Stromal cell of bone marrow (primary cell): ENCODE measurements at places on chromosomes 16 and 17.
A peak's percentile ranks its signal among the peaks of the same experiment; 100 is the strongest.

DNA sequence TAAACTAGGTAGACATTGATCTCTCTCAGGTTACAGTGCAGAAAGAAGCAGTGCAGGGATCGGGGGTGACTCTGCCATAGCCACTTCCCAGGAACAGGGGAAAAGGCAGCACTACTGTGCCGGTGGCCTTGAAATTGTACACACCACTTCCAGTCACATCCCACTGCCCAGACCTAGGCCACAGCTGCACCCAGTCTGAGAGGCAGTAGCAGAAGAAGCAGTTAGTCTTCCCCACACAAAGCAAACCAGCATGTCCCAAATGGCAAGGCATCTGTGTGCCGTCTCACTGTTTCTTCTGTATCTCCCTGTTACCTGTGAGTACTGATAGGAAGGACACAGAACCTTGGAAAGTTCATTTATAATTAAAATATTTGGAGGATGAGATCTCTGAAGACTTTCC is 47.0 kb downstream of the TMC6 start:
- no peak for DNase-seq

- no peak for DNase-seq
Observed at GRCh38 chr17:2084766-2085647, 30.1 kb downstream of the HIC1 start.

DNA sequence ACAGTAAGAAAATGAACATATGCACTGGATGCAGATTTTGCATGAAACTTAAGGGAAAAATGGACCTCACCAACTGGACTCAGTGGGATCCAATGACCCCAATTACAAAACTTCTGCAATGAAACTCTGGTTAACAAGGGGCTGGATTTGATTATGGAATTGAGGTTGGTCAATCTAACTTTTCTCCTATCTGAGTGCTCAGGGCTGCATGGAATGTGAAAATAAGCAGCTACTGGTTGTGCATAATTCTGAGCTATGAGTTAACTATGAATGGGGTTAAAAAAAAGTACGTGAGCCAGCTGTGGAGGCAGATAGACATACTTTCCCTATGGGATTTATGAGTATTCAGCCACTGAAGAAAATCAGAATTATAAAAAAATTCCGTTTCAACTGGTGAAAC is 9.2 kb downstream of the FAM20A start:
- DNase-seq: no peak

- DNase-seq: no peak
Observed at GRCh38 chr17:73007407-73007806, 85.1 kb downstream of the SLC39A11 start.

- DNase-seq: no peak
Observed at GRCh38 chr16:48384520-48385252, 527 bp downstream of the SIAH1 start.

GRCh38 chr16:800834-801511 is 439 bp upstream of the GNG13 start:
- DNase-seq: no peak

- DNase-seq: no peak
Observed at GRCh38 chr16:74466872-74467271, 45.6 kb upstream of the CLEC18B start.

DNA sequence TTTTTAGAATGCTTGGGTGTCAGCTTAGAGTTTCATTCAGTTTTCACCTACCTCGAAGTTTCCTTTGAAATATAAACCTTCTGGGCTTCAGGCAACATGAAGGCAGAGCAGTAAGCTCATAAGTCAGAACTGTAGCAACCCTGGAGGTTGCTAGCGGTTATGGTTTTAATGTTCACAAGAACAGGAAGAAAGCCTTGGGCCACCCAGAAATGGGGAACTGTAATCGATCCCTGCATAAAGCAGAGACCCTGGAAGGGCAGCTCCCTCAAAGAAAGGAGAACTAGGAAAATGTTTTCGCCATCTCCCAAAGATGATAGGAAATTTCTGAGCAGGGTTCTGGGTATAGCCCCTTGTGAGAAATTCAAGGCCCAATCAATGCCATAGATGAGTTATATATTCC is 47.8 kb upstream of the RASL10B start:
- DNase-seq: no peak

- DNase-seq: peak; percentile 38
Observed at GRCh38 chr17:71068408-71068750, 899.0 kb downstream of the KCNJ2 start.

- no peak for DNase-seq
Observed at GRCh38 chr17:1375615-1376014, 24.4 kb downstream of the YWHAE start.

DNA sequence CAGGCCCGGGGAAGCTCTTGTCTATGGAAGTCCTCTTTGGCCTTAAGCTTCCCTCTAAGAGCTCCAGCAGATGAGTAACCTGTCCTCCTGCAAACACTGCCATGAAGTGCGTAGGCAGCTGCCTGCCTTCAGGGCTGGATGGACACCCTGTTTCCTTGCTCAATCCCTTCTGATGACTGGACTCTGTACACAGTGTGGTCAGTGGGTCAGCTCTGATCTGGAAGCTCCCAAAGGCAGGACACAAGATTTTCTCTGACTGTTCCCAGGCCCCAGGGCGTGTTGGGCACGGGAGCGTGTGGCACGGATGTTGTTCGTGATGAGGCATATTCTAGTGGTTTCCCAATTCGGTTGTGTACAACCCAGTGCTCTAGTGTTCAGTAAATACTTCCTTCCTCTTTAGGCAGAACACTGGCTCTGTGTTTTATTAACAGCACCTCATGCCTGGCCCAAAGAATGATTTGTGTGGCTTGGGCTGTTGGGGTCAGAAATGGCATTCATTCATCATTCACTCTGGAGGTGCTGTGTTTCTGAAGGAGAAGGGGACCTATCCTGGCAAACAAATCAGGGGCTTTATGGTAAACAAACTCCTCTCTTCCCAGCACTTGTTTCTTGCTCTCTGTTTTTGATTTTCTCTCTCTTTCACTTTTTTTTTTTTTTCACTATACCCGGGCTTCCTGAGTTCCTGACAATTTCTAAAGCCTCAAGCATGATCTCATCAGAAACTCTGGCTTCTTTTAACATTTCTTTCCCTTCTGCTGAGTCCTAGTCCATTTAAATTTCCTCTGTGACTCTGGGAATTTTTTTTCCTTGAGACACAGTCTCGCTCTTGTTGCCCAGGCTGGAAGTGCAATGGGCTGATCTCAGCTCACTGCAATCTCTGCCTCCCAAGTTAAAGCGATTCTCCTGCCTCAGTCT is 12.0 kb upstream of the RNF157 start:
- DNase-seq: peak; percentile 87

DNA sequence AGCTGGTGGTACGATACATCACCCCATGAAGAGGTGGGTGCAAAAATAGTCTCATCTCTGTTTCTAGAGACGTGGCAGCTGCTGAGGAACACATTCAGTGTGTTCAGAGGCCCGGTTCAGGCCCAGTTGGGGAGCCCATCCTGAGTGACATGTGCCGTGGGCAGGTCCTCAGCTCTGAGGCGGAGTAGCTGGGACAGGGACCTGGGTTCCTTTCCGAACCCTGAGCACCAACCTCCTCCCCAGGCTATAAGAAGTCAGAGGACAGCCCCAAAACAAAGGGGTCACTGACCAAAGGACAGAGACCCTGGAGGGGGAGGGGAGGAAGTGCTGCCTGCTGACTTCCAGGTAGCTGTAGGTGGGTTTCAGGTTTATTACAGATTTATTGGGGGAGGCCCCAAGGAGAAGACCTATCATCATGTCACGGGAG is 5.1 kb downstream of the LDHD start:
- DNase-seq: no peak

- no peak for DNase-seq
Observed at GRCh38 chr16:49931916-49932315, 76.0 kb upstream of the ZNF423 start.

GRCh38 chr16:81841722-81842121 is 62.6 kb downstream of the PLCG2 start:
- DNase-seq: no peak

DNA sequence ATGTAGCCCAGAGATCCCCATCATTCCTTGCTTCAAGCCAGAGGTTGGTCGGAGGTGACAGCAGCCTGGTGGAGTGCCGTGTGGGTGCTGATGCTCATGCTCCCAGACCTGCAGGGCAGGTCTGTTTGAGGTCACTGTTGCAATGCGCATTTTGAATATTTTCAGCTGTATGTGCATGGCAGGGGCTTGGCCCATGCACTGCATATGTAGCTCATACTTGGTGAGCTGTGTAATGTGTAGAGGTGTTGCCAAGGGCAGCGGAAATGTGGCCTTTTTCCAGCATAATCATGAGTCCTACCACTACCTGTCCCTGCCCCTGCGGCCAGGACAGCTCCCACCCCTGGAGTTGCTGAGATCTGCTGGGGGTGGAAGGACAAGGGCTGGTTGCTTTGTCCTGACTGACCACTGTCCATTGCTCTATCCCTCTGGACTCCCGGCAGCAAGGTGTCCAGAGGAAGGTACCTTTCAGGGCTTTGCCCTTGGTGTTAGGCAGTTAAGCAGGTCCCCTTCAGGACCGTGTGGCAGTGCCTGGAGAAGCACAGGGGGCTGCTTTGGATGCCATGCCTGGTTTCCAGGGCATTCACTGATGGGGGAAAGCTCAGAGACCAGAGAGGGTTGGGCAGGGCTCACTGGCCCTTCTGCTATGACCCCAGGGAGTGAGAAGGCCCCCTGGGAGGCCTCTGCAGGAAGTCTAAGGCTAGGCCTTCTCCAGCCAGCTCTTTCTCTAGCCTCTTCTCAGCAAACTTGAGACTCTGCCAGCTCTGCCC is 215.2 kb downstream of the NTN1 start:
- no peak for DNase-seq

- no peak for DNase-seq
Observed at GRCh38 chr16:78851266-78851665, 749.3 kb downstream of the MAF start.

GRCh38 chr16:81723098-81723723 is 55.9 kb upstream of the PLCG2 start:
- peak; percentile 62 for DNase-seq

DNA sequence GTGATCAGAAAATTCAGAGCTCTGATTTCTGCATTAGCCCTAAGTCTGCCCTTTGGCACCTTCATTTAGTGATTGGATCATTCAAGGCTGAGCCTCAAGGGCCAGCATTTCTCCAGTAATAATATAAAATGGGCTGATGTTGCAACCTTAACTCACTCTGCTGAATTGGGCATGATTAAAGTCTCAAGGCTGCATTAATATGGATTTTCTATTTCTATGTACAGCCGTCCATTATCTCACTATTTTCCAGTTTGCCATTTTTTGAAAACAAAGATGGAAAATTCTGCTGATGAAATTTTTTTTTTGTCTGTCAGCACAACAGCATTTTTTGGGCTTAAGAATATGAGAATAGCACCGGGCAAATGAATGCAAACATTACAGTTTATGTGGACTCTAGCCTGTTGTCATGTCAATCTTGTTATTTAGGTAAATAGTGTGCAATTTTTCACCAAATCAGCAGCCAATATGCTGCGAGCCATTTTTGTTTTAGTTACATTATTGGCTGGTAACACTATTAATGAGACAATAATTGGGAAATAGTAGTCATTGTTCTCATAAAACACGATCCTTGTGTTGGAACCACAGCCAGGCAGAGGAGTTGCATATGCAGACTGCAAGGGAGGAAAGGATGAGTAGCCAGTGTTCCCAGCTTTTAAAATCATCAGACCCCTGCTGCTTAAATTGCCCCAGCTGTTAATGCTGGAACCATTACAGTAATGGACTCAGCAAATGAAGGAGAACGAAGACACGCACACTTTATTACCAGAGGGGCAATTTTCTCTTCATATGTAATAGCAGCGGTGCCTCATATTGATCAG is 10.5 kb downstream of the FTO start:
- no peak for DNase-seq

DNA sequence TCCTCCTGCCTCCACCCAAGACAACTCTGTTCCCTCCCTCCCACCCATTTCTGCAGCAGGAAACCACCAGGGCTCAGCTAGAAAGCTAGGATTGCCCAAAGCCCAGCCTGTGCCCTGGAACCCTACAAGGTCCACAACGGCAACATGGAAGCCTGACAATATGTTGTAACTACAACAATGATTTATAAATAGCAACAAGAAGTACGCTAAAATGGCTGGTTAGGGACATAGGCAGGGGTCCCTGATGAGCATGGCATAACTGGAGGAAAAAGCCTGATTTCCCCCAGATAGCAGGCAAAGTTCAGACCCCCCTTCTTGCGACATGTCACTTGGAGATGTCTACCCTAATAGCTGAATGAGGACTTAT is 6.6 kb downstream of the ST3GAL2 start:
- DNase-seq: no peak

DNA sequence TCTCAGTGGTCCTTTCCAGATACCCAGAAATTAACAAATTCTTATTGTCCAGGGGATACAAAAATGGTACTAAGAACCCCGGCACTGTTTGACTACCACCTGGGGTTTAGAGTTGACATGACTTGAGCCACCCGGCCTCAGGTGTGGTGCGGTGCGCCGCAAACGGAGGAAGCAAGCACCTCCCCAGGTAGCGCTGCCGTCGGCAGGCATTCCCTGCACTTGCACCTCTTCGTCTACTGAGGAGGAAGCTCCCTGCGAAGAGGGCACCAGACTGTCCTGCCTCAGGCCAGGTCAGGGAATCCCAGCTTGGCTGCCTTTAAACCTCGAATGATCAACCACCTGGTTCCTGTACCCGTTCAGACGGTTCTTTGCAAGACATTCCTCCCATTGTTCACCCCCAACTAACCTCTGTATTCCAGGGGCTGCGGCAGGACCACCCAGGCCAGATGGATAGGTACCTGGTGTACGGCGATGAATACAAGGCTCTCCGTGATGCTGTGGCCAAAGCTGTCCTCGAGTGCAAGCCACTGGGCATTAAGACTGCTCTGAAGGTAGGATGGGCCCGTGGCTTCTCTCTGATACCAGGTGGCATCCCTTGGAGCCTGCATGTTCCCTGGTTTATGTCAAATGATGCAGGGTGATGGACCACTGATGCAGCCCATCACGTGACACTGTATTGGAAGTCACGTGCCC is 40.8 kb upstream of the ENDOV start:
- DNase-seq: no peak

DNA sequence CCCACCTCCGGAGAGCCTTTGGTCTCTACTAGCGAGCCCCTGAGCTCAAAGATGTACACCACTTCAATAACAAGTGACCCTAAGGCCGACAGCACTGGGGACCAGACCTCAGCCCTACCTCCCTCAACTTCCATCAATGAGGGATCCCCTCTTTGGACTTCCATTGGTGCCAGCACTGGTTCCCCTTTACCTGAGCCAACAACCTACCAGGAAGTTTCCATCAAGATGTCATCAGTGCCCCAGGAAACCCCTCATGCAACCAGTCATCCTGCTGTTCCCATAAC is 702 bp downstream of the SPN start:
- no peak for DNase-seq

- peak; percentile 24 for DNase-seq
Observed at GRCh38 chr17:14019186-14019956, 49.9 kb upstream of the COX10 start.

- DNase-seq: peak; percentile 80
Observed at GRCh38 chr17:76530095-76530723, 7.3 kb downstream of the CYGB start.
